ENCODE measurements at places on chromosomes 5 and 9.

GRCh38 chr9:120868676-120869359 lies 8.2 kb downstream of the PHF19 start:
- DNase-seq, result peak; percentile 94

DNA sequence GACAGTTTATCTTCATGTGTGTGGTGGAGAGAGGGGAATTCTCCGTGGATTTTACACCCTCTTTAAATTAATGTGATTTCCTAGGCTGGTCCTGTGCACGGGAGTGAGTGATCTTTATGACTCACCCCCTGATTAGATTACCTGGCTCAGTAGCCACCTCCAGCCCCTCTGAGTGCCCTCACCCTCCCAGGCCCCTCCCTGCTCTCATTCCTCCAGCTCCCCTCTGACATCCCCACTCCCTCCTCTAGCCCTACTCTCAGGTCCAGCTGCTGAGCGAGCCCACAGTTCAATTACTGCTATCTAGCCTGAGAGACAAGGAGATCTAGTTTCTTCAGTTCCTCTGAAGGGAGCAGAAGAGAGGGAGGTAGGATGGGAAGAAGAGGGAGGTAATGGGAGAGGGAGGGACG lies 61.8 kb upstream of the ARAP3 start:
- no peak for DNase-seq

GRCh38 chr5:8773046-8773615 lies 772.7 kb downstream of the SEMA5A start:
- DNase-seq, result no peak

- DNase-seq, result no peak
These were observed 2.4 kb upstream of the CATSPER3 start for GRCh38 chr5:134965271-134965825.

DNA sequence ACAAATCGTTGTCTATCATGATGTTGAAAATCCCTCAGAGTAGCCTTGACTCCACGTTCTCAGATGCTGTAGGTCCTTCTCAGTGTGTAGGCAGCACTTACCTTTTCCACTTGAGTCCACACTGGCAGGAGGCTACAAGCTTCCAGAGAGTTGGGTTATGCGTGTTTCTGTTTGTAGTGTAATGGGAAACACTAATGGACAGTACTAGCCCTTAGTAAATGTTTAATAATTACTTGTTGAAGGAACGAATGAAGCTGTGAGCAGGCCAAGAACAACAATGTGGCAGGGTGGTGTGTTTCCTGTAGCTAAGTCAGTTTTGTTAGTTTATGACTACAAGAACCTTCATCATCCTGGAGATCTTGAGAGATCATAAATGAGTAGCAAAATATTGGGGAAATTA lies 83.5 kb downstream of the ARHGAP26 start:
- no peak for DNase-seq

DNA sequence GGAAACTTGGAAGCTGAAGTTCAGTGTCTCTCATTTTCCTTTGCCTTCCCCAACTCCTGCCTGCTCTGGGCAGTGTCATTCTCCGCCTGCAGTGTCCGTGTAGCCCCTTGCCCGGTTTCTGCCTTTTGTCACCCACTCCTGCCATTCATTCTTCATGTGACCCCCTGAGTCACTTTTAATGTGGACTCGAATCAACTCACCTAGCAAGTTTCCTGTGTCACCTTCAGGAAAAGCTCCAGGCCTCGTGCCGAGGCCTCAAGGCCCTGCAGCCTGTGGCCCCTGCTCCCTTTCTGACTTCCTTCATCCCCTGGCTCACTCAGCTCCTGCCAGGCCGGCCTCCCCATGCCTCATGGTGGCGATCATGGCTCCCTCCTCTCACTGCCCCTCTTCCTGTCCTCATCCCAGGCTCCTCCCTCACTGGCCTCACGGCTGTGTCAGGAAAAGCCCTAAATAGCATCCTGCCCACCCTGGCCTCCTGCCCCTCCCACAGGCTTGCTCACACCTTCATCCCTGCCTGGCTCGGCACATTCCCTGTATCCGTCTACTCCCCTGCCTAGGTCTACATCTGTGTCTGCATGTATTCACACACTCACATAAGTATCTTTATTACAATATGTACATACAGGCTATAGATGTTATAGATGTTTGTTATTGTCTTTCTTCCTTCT lies 294.9 kb downstream of the MED10 start:
- no peak for DNase-seq

GRCh38 chr9:88748566-88749261 lies 213.7 kb downstream of the NXNL2 start:
- no peak for DNase-seq

- no peak for DNase-seq
These were observed 1941.1 kb upstream of the CDH6 start for GRCh38 chr5:29252390-29252789.

- DNase-seq, result peak; percentile 49
These were observed 10.6 kb downstream of the MTAP start for GRCh38 chr9:21812946-21813568.

- no peak for DNase-seq
These were observed 90.8 kb downstream of the TMEM167A start for GRCh38 chr5:82986404-82986803.

DNA sequence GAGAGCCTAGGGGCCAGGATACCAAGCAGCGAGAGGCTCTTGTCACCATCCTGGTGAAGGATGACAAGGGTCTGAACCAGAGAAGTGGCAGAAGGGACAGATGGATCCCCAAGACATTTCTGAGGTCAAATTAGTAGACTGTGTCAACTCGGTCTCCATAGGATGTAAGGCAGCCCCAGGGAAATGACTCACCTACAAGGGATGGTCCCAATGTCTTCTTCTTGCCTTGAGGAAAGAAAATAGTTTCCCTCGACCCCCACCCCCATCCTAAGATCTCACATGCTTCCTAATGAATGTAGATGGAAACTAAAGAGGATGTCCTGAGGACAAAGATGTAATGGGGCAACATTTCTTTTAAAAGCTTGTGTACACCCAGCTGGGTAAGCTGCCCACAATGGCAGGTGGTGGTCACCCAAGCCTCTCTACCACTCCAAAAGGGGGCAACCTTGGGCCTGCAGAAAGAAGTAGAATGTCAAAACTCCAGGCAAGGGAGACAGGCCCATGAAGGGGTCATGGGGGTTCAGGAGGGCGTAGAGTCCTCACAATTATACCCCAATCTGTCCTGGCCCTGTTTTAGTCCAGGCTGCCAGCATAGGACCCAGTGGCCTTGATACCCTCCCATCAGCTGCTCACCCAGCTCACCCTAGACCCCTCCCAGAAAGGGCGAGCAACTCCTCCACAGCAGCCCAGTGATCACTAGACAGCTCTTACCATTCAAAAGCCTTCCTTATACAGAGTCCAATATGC lies 187.4 kb downstream of the ACTL7B start:
- DNase-seq, result no peak

DNA sequence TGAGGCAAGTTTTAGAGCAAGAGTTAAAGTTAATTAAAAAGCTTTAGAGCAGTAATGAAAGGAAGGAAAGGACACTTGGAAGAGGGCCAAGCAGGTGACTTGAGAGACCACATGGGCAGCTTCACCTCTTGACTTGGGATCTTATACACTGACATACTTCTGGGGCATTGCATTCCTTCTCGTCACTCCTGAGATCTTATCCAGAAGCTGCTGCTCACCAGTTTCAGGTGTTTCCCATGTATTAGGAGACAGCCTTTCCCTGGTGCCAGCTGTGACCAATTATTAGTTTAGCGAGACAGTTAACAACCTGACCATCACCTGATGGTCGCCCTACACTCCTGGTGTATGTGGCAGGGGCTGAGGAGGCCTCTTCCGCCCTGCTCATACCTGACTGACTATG lies 382.1 kb downstream of the KDM4C start:
- DNase-seq, result no peak

DNA sequence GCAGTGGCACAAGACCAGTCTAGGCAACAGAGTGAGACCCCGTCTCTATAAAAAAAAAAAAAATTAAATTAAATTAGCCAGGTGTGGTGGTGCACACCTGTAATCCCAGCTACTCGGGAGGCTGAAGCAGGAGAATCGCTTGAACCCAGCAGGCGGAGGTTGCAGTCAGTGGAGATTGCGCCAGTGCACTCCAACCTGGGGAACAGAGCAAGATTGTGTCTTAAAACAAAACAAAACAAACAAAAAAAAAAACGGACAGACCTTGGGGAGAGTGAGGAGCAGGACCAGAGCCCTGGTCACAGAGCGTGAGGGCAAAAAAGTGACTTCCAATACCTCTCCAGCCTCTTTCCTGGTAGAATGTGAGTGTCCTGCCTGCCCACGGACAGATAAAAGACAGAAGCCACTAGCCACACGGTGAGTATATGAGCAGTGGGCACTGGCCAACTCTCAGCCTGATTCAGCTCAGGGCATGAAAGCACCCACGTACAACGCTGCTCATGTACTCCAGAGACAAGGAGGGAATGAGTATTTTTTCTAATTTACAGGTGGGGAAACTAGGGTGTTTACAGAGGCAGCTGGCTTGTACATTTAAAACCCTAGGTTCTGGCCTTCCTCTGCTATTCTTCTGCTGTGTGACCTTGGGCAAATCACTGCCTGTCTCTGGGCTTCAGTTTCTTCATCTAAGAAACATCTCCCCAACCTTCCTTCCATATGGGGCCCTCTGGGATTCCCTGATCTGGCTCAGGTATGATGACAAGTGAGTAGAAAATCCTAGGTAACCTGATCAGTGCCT lies 1.8 kb downstream of the OLFML2A start:
- DNase-seq, result no peak

DNA sequence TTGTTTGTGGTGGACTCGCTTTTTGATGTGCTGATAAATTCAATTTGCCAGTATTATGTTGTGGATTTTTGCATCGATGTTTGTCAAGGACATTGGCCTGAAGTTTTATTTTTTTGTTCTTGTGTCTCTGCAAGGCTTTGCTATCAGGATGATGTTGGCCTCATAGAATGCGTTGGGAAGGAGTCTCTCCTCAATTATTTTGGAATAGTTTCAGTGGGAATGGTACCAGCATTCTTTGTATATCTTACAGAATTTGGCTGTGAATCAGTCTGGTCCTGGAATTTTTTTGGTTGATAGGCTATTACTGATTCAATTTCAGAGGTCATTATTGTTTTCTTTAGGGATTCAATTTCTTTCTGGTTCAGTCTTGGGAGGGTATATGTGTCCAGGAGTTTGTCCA lies 141.4 kb upstream of the RGS7BP start:
- no peak for DNase-seq

DNA sequence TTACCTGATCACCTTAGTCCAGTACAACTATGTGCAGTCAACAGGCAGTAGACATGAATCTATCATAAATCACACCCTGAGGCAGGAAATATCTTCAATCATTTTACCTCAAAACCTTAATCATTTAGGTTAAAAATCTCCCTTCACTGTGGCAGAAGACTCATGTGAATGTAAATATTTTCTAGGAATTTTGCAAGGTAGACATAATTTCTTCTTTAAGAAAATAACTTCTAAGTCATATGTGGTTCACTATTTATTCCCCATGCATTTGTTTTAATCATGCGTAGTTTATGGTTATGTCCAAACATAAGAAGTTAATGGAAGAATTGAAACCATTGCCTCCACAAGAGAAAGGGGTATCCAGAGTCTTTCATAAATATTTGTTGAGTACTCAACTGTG lies 97.0 kb downstream of the HMHB1 start:
- DNase-seq, result no peak

GRCh38 chr5:72653586-72653985 lies 146.4 kb upstream of the ZNF366 start:
- DNase-seq, result no peak

GRCh38 chr5:133789428-133789827 lies 177.1 kb upstream of the FSTL4 start:
- DNase-seq, result no peak

DNA sequence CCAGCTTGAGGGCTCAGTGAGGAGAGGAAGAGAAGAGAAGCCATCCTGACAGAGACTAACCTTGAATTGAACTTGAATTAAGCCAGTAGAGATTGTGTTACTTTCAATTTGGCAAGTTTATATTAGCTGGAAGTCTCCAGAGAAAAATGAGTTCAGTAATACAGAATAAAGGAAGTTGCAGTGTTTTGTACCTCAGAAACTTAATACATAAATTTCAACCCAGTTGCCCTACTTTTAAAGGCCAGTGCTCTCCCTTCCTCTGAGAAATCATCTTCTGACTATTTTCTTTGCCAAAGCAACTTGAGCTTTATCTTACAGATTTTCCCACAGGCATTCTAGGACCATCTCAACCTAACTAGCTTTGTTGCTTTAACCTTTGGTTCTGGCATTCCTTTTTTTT lies 231.0 kb upstream of the GAS1 start:
- DNase-seq, result no peak

GRCh38 chr5:57932761-57933160 lies 450.1 kb upstream of the ACTBL2 start:
- DNase-seq, result no peak

GRCh38 chr5:121500310-121500709 lies 351.4 kb upstream of the FTMT start:
- DNase-seq, result no peak

GRCh38 chr9:101650142-101650541 lies 55.4 kb upstream of the PPP3R2 start:
- no peak for DNase-seq

DNA sequence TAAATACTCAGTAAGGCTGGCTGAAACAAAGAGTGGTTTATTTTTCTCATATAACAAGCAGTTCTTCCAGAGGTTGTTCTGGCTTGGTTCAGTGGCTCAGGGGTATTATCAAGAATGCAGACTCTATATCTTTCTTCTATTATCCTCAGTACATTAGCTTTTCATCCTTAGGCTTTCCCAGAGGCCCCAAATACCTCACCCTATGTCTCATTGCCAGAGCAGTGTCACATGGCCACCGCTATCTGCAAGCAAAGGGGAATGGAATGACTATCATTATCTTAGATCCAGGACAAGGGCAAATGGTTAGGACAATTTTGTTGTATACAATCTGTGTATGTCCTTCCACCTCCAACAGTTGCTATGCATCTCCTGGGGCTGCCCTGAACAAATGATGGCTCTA lies 69.0 kb upstream of the SNX2 start:
- no peak for DNase-seq

DNA sequence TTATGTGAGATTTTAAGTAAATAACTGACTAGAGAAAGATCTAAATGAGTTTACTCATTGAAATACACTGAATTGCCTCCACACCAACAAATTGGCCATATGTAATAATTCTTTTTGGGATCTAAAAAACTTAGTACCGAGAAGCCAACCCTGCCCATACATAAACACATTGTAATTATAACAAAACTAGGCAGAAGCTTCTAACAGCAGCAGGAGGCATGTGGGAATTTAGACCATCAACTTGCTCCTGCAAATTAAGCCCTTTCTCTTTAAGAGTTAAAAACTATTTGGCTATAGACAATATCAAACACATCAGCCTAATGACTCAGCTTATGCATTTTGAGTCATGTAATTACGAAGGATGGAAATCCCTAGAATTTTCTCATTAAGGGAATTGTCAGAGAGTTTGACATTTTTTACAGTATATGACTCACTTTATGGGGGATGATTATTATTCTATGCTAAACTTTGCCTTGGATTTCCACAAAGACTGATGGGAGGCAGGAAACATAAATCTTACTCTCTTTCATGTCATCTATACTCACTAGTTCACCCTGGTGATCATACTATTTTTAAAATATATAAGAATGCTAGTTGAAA lies 1.0 kb downstream of the IL7R start:
- DNase-seq, result no peak

- DNase-seq, result no peak
These were observed 58.6 kb upstream of the PHYKPL start for GRCh38 chr5:178291161-178291561.

All from CD14-positive monocyte (primary cell).